ENCODE measurements at places on chromosomes 11 and 22.
A peak's percentile ranks its signal among the peaks of the same experiment; 100 is the strongest.

- no peak for DNase-seq
Observed at GRCh38 chr11:45647786-45648185, 17.6 kb downstream of the CHST1 start.

DNA sequence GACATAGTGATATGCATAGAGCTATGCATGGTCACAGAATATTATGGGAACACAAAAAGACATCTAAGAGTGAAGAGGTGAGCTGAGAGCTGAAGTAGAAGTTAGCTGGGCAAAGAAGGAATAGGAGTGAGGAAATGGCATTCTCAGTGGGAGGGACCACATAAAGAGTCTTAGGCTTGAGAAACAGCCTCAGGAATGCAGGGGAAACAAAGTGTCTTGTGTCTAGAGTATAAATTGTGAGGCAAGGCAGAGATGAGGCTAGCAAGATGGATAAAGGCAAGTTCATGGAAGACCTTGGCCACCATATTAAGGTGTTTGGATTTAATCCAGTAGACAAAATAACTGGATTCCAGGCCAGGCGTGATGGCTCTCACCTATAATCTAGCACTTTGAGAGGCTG is 40.6 kb upstream of the CRTAM start:
- DNase-seq: no peak

GRCh38 chr11:127451861-127452260 is 451.3 kb upstream of the KIRREL3 start:
- DNase-seq: no peak

DNA sequence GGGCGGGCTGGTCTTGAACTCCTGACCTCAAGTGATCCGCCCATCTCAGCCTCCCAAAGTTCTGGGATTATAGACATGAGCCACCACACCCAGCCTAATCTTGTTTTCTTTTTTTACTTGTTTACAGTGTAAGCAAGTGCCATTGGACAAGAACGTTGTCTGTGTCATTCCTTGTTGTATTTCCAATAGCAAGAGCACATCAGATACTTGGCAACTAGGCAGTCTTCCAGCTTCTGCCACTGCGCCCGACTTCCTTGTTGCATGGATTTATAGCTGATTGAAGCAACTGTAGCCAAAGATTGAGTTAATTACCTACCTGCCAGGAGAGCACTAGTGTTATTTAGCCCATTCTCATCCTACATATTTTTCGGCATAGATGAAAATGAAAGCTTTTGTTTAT is 3.1 kb upstream of the SGSM3 start:
- DNase-seq: no peak

GRCh38 chr22:30232716-30233218 is 13.8 kb downstream of the LIF start:
- DNase-seq: no peak

GRCh38 chr11:118792570-118793124 is 1.7 kb upstream of the DDX6 start:
- peak; percentile 23 for DNase-seq

DNA sequence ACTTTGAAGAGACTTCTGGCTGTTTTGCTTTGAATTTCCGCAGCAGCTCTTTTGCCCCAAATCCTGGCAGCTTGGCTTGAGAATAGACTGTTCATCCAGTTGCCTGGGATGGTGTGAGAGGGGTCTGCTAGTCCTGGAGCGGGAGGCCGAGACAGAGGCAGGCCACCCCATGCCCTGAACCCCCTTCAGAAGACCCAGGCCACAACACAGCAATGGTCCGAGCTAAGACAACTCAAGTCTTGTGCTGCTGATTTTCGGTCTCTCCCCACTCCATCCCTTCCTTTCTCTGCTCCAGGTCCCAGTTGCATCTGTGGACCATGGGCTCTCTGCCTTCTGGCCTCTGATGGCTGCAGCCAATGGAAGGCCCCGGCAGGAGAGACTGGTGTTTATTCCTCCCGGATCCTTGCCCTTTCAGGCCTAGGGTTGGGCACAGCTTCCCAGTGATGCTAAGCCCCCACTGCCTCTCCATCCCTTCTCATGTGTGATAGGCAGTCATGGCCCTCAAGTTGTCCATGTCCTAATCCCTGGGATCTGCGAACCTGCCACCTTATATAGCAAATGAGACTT is 31.9 kb upstream of the TP53I11 start:
- DNase-seq: no peak

DNA sequence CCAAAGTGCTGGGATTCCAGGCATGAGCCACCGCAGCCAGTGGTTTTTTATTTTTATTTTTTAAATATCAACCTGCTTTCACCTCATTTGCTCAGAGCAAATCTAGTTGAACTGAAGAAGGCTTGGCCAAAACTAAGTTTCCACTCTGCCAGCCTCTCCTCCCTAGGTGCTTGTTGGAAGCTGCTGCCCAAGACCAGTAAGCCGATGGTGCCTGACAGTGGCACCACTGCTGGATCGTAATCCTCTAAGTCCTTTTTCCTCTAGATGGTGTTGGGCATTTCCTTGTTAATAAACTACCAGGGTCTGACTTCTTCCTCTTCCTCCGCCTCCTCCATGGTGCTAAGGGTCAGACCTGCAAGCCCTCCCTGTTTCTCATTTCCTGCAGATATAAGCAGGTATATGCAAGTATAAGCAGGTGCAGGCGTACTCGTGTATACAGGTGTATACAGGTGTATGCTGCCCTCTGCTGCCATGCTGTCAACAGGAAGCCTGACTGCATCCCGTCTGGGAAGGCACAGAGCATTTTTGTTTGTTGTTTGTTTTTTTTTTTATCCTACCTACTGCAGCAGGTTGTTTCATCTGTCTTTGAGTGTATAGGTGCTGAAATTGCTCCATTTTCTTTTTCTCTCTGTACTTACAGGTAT is 1.6 kb downstream of the NADSYN1 start:
- no peak for DNase-seq
